SK-N-SH treated with all-trans-retinoic acid at 6 μM for 48 hours (cell line): ENCODE measurements at places on chromosomes 4 and X.
A peak's percentile ranks its signal among the peaks of the same experiment; 100 is the strongest.

DNA sequence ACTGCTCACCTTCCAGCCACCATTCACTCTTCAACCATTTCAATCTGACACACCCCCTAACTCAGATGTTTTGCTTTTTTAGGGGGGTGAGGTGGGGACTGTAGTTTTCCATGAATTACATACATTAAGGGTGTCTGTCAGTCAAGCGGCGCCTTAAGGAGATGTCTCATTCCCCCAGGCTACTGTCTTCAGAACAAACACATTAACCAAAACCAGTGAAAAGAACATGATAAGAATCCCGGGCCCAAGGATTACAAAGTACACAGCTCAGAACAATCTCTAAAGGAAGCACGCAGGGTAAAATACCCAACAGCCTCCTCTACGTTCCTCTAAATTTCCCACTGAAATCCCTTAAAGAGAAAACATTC, 62.5 kb upstream of the IRF2 start:
- ATAC-seq, result no peak; the same call in 2 of the 3 replicates

DNA sequence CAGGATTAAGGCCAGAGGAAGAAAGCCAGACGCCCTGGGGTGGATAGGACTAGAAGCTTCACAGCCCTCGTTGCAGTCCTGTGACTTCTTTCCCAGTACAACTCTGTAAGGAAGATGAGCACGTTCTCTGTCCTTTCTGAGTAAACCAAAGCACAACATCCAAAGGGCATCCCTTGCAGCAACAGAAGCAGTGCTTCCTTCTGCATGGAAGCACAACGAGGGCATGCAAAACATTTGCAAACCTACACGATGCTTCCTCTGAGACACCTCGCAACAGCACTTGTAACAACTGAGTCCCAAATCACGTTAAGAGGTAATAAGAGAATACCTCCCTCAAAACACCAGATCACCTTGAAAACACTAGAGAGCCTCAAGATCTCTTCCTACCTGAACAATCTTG, 335.7 kb upstream of the RASGEF1B start:
- ATAC-seq, result no peak

GRCh38 chr4:54005475-54005874, 58.9 kb downstream of the CHIC2 start:
- ATAC-seq, result peak; percentile 28; the same call in 1 of the 3 replicates

- no peak for ATAC-seq
These were observed 120.6 kb upstream of the MID1 start for GRCh38 chrX:10741003-10741402.

GRCh38 chrX:43998374-43998773, 25.2 kb upstream of the NDP start:
- no peak for ATAC-seq

- peak; percentile 89 for ATAC-seq
These were observed 11.0 kb upstream of the EIF4E start for GRCh38 chr4:98939892-98940298.

DNA sequence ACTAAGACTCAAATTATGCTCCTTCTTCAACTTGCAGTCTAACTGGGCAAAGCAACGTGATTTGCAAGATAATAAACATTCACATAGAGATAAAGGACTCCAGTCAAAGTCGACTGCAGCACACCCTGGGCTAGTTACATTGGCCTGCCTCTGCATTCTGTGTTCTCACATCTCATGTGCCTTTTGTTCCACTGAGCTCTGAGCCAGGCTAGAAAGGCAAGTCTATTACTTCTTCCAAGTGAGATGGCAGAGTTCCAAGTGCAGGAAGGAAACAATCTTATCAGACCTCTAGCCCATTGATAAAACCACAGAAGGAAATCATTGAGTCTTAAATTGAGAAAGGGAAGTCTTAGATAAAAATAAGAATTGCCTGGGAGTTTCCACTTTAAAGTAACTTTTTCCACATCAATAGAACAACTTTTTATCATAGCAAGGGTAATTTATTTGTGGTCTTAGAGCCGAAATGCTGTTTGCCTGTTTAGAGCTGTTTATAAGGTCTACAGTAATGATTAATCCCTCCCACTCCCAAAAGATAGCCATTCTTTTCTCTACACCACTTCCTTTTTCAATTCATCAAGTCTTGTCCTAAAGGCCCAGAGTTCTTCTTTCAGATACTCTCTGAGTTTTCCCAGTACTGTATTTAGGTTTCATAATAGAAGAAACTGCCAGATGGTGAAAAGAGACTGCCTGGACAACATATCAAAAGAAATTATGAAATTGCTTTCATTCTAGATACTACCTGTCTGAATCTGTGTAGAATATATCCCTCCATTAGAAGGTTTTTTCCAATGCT, 200.2 kb downstream of the GUCY2F start:
- ATAC-seq, result no peak

GRCh38 chr4:43330288-43330687, 437.8 kb downstream of the GRXCR1 start:
- peak; percentile 32; the same call in 1 of the 3 replicates for ATAC-seq

DNA sequence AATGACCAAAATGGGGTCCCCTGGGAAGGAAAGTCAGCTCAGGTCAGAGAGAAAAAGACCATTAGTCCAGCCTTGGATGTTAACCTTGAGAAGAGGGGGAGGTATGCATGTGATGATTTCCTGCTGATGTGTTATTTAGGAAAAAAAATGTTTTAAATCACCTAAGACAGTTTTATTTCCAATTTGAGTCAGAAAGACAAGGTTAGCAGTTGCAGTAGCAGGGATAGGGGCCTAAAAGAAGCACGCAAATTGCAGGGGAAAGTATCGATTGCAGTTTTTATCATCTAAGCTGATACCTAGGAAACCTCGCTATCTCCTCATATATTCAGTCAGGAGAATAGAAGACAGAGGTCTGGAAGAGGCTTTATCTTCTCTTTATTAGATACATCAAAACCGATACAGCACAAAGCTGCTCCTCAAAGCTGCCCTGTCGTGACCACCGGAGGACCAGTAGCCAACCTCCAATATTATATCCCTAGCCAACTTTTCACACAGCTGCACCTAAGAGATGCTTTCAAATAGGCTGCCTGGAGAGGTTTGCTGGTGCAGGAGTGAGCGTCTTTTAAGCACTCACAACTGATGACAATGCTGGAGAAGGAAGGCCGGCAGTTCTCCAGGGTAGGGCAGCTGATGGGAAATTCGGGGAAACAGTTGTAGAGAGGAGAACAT, 289.4 kb downstream of the INPP4B start:
- no peak for ATAC-seq

DNA sequence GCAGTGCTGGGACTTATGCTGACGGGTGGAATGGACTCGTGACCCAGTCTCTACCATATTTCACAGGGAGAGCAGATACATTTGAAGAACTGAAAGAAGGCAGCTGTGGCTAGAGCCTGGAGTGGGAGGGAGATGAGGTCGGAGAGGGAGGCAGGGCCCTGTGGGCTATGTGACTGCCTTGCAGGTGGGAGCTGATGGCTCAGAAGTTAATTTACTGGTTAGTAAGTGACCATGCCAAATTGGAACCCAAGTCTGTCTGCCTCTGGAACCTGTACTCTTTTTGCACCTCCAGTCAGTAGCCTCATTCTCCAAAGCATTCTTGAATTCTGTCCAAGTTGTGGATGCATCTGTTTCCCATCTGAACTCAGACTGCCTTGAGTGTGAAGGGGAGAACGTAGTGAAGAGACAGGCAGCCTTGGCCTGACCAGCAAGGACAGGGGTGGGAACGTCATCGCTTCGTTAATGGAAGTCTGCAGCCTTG, 92.3 kb downstream of the REPS2 start:
- ATAC-seq, result peak; percentile 92

- peak; percentile 79 for ATAC-seq
These were observed 258.3 kb upstream of the GABRA2 start for GRCh38 chr4:46648088-46648744.

GRCh38 chr4:526189-526909, 27.3 kb downstream of the PIGG start:
- ATAC-seq, result no peak

DNA sequence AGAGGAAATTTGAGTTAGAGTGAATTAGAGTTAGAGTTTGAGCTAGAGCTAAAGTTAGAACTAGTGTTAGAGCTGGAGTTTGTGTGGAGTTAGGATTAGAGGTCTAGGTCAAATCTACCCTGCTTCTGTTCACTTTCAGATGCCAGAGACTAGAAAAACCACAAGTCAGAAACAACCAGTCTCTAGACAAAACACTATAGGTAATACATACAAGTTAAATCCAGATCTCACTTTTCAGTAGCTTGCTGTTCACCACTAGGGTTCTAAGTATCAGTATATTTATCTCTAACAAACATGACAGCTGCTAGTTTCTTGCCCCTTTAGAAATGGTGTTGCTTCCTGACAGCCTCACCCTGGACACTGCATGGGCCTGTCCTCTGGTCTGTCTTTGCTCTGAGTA, 300.7 kb downstream of the ARAP2 start:
- ATAC-seq, result no peak

- no peak for ATAC-seq
These were observed 12.7 kb upstream of the GCNA start for GRCh38 chrX:71565474-71566041.

- ATAC-seq, result no peak
These were observed 971.6 kb upstream of the INTU start for GRCh38 chr4:126661194-126661593.
